ENCODE measurements at places on chromosomes 5 and 9. TPM values are rescaled to one million over a fixed set of nuclear protein-coding genes. Genes with fewer than 3 reads are reported as not detected.

The GFI1B gene
- not detected for total RNA-seq

The PCDHGA8 gene
- total RNA-seq: 5.3 TPM

The SLCO6A1 gene
- not detected for total RNA-seq

- no peak for DNase-seq
These were observed 51.9 kb downstream of the MRPL36 start for GRCh38 chr5:1747803-1748085.

GRCh38 chr5:181058321-181058720, 18.3 kb downstream of the BTNL9 start:
- DNase-seq: no peak

All from sciatic nerve (tissue), 2 donors.